ENCODE measurements at places on chromosomes 6 and 20. TPM values are rescaled to one million over a fixed set of nuclear protein-coding genes. Genes with fewer than 3 reads are reported as not detected.

LINC00237 gene
- not detected for total RNA-seq

TPX2 gene
- total RNA-seq: 74.2 TPM

AIF1 gene
- total RNA-seq: not detected

SLC26A8 gene
- not detected for total RNA-seq

Measured in SK-MEL-5 (cell line).